K562 (cell line): ENCODE measurements at places on chromosomes 13 and 19.

DNA sequence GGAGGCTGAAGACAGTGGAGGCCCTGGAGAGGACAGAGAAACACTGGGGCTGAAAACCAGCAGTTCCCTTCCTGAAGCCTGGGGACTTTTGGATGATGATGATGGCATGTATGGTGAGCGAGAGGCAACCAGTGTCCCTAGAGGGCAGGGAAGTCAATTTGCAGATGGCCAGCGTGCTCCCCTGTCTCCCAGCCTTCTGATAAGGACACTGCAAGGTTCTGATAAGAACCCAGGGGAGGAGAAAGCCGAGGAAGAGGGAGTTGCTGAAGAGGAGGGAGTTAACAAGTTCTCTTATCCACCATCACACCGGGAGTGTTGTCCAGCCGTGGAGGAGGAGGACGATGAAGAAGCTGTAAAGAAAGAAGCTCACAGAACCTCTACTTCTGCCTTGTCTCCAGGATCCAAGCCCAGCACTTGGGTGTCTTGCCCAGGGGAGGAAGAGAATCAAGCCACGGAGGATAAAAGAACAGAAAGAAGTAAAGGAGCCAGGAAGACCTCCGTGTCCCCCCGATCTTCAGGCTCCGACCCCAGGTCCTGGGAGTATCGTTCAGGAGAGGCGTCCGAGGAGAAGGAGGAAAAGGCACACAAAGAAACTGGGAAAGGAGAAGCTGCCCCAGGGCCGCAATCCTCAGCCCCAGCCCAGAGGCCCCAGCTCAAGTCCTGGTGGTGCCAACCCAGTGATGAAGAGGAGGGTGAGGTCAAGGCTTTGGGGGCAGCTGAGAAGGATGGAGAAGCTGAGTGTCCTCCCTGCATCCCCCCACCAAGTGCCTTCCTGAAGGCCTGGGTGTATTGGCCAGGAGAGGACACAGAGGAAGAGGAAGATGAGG is 1.5 kb downstream of the PPP1R15A start:
- DNase-seq, result peak; percentile 98

DNA sequence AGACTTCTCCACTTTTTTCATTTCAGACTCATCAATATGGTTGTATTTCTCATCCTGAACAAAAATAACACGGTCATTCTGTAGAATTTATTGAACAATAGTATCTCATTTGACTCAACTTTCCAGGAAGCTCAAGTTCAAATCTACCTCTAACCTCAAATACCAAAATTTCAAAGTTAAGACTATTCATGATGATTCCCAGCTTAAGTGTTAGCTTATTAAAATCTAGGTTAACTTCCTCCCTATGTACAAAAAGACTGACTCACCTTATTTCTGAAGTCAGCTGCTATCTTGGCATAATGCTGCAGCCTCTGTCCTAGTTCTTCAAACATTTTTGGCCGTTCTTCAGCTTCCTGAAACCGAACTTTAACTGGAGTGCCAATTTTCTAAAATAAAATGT is 23.2 kb downstream of the HSPH1 start:
- no peak for DNase-seq

GRCh38 chr13:67118277-67118676 is 111.9 kb downstream of the PCDH9 start:
- DNase-seq, result no peak

DNA sequence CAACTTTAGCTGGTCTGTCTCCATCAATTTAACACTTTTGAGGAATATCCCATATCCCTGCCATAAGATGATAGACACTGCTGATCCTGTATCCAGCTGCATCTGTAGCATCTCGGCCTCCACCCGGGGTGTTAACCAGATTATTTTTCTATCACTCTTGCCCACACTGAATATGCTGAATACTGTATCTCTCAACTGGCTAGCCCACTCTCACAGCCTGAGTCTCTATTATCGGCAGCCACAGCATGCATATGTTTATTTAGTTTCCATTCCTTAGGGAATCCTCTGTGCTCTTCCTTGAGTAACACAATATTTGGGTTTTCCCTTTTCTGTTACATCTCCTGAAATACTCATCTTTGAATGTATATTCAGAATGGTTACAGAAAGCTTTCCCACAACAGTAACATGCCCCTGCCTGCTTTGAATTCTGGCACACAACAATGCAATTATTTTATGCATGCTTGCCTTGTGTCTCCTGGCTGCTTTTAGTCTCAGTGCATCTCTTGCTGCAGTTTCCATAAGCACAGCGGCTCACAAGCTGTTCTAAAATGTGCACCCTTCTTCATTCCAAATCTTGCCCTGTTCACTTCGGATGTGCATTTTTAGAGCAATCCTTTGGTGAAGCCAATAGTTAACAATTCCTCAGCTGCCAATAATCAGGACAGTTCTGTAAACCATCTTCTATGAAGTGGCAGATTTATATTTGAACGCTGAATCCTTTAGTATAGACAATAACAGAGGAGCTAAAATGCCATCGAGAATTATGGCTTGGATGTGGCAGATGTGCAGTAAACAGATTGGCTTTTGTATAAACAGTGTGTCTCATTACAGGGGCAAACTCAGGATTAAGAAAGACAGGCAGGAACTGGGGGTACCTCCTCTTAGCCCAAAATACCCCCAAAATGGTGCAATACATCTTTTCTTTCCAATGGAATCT is 261.9 kb upstream of the SOX21 start:
- DNase-seq, result no peak

DNA sequence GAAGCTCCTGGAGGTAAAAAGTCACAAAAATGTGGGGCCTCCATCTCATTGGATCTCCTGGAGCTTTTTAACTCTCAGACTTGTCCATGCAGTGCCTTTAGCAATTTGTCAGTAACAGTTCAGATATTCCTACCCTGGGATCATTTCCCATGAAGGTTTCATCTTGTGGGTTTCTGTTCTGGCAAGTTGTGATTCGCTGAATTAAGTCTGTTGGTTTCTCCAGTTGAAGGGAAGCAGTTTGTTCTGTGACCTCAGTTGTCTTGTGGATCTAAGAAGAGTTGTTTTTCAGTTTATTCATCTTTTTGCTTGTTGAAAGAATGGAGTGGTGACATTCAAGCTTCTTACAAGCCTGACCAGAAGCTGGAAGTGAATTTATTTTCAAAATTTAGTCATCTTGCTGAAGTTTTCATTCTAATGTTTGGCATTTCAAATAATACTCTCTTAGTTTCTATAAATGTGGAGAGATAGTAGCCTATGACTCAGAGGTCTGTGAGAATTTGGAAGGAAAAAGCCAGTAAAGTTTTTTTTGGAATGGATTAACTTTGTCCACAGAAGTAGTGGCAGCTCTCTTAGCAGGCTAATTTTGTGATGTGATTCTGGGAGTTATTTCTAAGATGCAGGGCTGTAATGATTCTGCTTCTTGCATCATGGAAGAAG is 120.1 kb upstream of the CSNK1A1L start:
- no peak for DNase-seq

DNA sequence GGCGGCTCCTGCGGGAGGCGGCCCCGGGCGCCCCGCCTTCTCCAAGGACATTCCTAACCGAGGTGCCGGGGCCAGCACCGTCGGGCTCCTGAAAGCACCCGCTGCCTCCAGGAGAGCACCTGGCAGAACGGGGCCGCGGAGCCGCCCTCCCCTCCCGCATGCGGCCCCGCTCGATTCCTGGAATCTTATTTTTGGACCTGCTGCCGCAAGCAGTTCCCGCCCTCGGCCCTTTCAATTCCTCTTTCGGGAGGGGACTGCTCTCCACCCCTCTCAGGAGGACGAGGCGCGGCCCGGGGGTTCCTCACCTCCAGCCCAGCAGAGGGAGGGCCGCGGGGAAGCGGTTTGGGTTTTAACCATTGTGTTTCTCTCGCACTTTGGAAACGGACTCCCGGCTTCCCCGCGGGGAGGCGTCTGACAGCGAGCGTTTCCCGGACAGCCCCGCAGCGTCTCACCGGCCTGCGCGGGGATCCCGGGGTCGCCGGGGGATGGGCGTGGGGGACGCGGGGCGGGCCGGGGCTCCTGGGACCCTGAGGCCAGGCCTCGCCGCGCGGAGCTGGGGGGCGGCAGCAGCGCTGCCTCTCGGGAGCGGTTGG is 849 bp downstream of the GAS6 start:
- peak; percentile 54 for DNase-seq

GRCh38 chr13:84903391-84903790 is 895.8 kb downstream of the SLITRK6 start:
- DNase-seq, result no peak

DNA sequence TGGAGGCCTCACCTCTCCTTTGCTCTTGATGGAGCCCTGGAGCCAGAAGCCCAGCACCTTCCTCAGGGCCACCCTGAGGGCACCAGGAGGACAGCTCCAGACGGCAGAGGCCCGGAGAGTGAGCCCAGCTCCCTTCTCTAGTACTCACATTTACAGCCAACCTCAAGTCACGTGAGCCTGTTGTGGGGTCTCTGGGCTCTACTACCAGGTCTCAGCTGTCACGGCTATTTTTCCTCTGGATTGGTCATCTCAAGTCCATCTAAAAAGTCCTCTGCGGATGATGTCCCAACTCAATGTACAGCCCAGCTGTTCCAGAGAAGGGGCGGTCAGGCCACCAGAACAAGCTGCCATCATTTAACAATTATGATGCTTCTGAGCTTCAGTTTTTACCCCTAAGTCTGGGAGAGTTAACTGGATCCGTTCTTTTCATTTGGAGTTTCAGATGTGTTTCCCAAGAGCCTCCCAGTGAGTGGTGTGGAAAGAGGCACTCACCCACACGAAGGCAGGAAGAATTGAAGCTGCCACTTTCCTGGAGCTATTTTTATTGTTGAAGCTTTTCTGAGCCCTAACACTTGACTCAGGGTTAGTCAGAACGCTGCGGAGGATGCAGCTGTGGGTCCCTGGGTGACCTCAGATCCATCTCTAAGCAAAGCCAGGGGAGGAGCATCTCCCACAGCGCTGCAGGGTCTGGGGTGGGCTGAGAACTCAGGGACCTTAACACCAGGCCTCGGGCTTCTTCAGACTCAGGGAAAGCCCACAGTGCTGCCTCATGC is 143.5 kb upstream of the UBL3 start:
- DNase-seq, result no peak

- DNase-seq, result no peak
Measured at GRCh38 chr13:52406629-52407028, 657 bp upstream of the THSD1 start.

- DNase-seq, result no peak
Measured at GRCh38 chr13:74191410-74191809, 57.2 kb upstream of the KLF12 start.

DNA sequence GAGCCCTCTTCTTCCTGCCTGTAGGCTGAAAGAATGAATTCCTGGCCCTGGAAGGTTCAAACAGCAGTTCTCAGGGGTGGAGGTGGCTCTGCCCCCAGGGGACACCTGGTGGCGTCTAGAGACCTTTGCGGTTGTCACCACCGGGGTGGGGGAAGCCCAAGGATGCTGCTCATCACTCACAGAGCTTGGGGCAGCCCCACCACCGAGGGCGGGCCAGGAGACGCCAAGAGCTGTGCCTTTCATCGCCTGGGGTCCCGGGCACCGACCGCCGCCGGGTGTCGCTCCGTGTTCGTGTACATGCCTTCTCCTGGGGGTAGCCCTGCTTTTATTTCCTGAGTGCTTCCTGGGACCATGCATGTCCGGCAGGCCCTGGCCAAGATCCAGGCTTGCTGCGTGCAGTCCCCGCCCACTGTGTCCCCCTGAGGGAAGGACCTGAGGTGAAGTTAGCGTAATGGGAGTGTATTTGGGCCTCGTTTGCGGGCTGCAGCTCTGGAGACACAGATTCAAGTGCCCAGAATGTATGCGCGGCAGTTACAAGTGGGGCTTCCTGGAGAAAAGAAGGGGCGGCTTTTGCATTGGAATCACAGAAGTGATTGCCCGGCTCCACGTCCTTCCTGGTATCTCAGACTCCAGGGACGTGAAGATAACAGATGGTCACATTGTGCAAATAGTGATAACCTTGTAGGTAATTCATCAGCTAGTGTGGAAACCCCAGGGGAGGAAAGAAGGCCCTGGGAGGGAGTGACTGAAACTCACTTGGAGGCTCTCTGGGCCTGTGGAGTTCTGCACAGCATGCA is 7.8 kb downstream of the DOT1L start:
- DNase-seq, result peak; percentile 48

- DNase-seq, result no peak
Measured at GRCh38 chr13:111917901-111918300, 149.0 kb upstream of the SOX1 start.

DNA sequence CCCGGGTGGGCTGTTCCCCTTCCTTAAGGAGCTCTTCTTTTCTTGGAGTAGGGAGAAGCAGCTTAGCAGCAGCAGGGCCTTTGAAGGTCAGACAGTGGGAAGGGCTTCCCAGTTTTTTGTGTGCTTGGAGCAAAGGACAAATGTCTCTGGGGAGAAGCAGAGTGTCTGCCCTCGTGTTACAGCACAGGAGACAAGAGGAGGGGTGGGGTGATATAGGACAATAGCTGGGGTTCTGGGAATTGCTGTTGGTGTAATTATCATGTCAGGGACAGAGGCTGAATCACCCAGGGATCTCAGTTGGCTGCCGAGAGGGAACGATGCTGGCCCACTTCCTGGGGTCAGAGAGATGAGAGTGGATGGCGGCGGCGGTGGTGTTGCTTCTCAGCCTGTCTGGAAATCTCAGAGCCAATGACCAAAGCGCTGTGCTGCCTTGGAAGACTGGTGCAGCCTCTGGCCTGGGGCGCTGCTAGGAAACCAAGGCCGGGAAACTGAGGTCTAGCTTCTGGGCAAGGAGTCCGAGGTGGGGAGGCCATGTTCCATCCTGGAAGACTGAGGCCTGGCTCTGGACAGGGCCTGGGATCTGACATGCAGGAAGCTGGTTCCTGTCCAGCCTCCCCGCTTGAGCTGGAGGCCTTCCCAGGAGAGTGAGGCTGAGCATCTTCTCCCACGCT is 1.2 kb downstream of the INAFM1 start:
- no peak for DNase-seq

- DNase-seq, result no peak
Measured at GRCh38 chr13:87907202-87907601, 236.0 kb downstream of the SLITRK5 start.

GRCh38 chr19:13051557-13052165 is 51.0 kb downstream of the LYL1 start:
- peak; percentile 81 for DNase-seq

- DNase-seq, result no peak
Measured at GRCh38 chr19:17871878-17872250, at the start of gene SLC5A5. Gene SLC5A5, plus strand, starts transcription at chr19:17871945. Its CDS starts 375 bp downstream, at chr19:17872320.

DNA sequence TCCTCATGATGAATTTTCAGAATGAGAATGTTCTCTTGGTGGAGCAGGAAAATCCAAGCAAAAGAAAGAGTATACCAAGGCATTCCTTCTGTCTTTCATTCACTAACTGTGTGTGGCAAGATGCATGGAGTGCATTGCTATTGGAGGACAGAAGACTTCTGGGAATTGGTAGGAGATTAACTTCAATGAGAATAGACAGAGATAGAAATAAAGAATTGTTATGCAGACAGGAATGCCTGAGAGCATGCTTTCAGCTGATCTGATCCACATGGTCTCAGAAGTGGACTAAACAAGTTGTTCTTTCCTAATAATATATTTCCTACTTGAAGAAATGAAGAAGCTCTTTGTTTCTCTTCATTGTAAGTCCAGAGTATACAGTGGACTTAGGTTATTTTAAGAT is 303.6 kb downstream of the MYO16 start:
- no peak for DNase-seq

GRCh38 chr13:96532804-96533203 is 442.9 kb downstream of the HS6ST3 start:
- DNase-seq, result no peak

- DNase-seq, result no peak
Measured at GRCh38 chr19:45975306-45976070, 1.8 kb upstream of the NOVA2 start.
